GM23248 (cell line): ENCODE measurements at places on chromosomes 6 and 20. TPM values are rescaled to one million over a fixed set of nuclear protein-coding genes. Genes with fewer than 3 reads are reported as not detected.
A peak's percentile ranks its signal among the peaks of the same experiment; 100 is the strongest.

GRCh38 chr6:169803816-169804340 lies 52.5 kb downstream of the ERMARD start:
- no peak for DNase-seq

DNA sequence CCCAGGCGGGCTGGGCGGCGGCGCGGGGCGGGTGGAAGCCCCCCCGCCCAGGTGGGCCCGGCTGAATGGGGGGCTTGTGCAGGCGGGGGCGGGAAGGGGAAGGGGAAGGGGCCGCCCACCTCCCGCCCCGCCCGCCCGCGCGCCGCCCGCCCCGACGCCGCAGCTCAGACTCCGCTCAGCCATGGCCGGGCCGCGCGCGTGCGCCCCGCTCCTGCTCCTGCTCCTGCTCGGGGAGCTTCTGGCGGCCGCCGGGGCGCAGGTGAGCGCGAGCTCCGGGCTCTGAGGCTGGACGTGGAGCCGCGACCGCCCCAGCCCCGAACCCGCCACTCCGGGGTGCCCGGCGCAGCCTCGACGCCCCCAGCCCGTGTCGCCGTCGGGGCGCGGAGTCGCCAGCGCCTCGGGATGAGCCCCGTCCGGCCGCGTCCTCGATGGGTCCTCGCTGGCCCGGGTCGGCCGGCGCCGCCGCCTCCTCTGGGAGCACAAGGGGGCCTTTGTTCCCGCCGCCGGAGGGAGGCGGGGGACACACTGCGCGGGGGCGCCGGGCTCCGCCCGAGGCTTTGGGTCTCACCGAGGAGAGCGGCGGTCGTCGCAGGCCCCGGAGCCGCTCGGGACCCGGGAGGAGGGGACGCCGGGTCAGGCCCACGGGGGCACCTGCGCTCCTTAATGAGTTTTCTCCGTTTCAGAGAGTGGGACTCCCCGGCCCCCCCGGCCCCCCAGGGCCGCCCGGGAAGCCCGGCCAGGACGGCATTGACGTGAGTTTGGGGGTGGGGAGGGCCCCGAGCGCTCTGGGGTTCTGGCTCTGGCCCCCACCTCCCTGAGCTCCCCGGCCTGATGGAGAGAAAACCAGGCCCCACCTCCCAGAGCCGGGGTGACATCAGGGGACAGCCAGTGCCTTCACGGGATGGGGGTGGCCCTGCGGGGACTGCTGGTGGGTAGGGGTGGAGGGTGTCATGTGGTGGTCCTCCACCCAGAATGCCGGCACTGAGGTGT lies at the start of gene COL9A3:
TSS of gene COL9A3 (plus strand) at position 167 of the 990 bp plus-strand sequence. CDS start at position 182, 15 bp downstream.
- peak; percentile 36 for DNase-seq

DNA sequence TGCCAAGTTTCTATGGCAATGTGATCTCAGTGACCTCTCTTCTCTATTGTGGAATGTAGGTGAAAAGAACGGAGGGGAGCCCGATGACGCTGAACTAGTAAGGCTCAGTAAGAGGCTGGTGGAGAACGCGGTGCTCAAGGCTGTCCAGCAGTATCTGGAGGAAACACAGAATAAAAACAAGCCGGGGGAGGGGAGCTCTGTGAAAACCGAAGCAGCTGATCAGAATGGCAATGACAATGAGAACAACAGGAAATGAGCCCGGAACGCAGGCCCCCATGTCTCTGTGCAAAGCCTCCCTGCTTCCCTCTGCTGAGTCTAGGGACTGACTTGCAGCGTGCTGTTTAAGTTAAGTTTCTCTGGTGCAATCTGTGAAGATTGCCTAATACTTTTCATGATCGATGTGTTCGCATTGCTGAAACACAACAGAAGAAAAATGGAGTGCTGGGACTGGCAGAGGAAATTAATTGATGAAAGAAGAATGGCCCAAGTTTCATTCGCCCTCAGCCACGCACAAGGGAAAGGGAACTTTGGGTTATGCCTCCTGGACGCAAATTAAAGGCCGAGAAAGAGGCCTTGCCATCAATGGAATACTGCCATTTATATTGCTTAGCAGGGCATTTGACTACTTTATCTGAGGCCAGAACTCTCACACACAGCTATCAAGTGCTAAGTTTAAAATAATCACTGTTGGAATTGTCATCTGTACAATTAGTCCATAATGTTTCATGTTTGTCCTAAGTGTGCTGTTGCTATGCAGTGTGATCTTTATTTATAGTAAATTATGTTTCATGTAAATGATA lies 146.4 kb downstream of the AKAP7 start:
- DNase-seq: peak; percentile 9

- no peak for DNase-seq
Observed at GRCh38 chr6:127290391-127291265, 24.0 kb downstream of the RNF146 start.

DNA sequence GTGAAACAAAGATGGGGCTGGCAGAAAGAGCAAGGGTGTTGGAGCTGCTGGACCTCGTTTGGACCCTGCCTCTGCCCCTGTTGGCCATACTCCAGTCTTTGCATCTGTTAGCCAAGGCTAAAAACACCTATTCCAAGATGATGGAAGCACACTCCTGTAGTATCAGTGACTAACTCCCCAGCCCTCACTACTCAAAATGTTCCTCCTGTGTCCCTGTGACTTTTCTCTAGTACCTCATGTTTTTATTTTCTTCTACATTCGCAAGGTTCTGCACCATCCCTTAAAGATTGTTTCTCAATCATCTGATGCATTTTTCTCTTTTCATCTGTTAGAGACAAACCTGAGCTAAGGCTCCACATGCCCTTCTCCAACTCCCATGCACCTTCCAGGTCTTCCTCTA lies 8.9 kb downstream of the PERP start:
- DNase-seq: no peak

- DNase-seq: no peak
Observed at GRCh38 chr20:38084425-38084951, 50.9 kb downstream of the RPRD1B start.

- peak; percentile 15 for DNase-seq
Observed at GRCh38 chr20:24378661-24379483, 90.6 kb upstream of the SYNDIG1 start.

GRCh38 chr20:3400260-3401155 lies 7.0 kb downstream of the DNAAF9 start:
- DNase-seq: no peak

Gene TXLNB
- polyA plus RNA-seq: 0.23 TPM in 1 of 2 replicates, not detected in the other

- DNase-seq: no peak
Observed at GRCh38 chr6:16592223-16592911, 168.9 kb downstream of the ATXN1 start.

GRCh38 chr6:63355632-63356031 lies 35.8 kb upstream of the LGSN start:
- DNase-seq: no peak

Gene DEFB132
- not detected in 2 replicates for polyA plus RNA-seq

- peak; percentile 91 for DNase-seq
Observed at GRCh38 chr20:20549704-20550103, 162.7 kb downstream of the RALGAPA2 start.

- DNase-seq: no peak
Observed at GRCh38 chr6:100258752-100259151, 206.0 kb downstream of the SIM1 start.

DNA sequence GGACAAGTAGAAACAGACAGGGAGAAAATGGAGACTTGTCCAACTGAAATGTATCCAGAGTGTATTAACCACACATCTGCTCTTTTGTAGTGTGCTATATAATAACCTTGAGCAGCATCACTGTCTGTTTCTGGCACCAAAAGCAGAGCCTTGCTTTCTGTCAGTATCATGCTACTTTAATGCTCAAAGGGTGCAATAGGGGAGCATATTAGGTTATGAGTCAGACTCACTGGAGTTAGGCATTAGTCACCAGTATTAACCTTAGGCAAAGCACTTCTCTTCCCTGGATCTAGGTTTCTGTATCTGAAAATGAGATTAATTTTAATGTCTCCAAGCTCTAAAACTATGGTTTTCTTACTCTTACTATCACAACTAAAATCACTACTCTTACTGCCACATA lies 280.1 kb downstream of the TFAP2B start:
- no peak for DNase-seq

Gene TAB2
- 10.8 and 11.6 TPM in 2 replicates for polyA plus RNA-seq

DNA sequence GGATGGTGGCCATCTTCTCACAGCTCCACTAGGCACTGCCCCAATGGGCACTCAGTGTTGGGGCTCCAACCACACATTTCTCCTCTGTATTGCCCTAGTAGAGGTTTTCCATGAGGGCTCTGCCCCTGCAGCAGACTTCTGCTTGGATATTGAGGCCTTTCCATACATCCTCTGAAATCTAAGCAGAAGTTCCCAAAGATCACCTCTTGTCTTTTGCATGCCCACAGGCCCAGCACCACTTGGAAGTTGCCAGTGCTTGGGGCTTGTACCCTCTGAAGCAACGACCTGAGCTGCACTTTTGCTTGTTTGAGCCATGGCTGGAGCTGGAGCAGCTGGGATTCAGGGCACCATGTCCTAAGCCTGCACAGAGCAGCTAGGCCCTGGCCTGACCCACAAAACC lies 189.1 kb upstream of the EYS start:
- DNase-seq: no peak

GRCh38 chr20:48619126-48620101 lies 208.4 kb downstream of the PREX1 start:
- DNase-seq: no peak

- DNase-seq: no peak
Observed at GRCh38 chr20:59577037-59577808, 27.1 kb upstream of the PHACTR3 start.

- DNase-seq: no peak
Observed at GRCh38 chr20:17357238-17357637, 130.4 kb downstream of the PCSK2 start.

Gene MMP24
- 0.61 and 0.70 TPM in 2 replicates for polyA plus RNA-seq

DNA sequence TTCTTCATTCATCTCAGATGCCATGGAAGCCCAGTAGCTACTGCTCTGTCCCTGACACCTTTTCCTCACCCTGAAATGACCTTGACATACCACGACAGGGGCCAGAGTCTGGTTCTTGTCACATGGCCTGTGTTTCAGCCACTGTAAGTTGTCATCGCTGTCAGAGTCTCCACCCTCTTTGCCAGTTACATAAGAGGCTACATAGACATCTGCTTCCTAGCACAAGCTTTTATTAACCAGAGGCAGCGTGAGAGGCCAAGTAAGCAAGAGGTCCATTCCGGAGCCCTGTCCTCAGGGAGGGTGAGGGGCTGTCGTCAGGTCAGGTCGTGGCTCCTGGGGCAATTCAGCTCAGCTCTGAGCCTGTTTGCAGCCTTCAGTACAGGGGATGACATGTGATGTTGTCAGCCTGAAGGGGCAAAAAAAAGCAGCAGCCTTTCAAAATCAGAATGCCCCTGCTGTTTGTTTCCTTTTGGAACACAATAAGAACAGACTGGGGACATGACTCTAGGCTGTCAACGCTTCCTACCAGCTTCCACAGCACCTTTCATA lies 146.3 kb downstream of the MTFR2 start:
- DNase-seq: peak; percentile 34

DNA sequence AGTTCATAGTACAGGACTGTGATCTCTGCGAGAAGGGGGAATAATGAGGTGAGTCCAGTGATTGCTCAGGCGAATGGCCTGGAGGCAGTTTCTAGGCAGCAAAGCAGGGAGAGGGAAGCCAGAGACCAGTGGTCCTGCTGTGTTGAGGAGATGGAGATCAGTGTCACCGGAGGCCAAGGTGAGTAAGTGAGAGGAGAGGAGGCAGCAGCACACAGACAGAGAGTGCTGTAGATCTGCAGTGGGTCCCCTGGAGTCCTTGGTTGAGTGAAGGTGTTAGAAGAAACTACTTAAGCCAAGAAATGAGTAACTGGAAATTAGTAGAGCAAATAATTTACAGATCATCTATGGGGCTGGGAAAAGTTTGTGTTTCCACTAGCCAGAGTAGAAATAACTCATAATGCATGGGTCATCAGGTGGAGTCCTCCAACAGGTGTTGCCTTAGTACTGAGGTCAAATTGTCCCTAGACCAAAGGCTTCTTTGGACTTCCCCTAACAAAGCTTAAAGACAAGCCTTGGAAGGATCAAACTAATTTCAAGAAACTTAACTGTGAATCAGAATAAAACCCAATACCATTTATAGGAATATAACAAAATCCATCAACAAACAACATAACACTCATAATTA lies 13.6 kb downstream of the HEBP2 start:
- no peak for DNase-seq

DNA sequence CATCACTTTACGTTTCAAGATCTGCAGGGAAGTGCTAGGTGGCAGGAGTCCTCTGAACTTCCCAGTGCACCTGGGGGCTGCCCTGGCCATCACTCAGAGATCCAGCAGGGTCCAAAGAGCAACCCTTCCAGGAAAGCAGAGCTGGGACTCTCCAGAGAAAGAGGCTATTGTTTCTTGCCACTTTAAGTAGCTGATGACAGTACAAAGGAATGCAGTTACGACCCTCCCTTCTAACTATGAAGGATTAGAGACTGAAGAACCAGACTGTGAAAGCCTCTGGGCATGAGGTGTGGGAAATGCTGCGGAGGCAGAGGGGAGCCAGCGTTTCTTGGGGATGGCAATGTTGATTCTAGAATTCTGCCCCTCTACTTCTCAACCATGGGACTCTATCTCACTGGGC lies 189.1 kb upstream of the SUPT3H start:
- DNase-seq: peak; percentile 14

Gene SLC22A16
- not detected in 2 replicates for polyA plus RNA-seq

DNA sequence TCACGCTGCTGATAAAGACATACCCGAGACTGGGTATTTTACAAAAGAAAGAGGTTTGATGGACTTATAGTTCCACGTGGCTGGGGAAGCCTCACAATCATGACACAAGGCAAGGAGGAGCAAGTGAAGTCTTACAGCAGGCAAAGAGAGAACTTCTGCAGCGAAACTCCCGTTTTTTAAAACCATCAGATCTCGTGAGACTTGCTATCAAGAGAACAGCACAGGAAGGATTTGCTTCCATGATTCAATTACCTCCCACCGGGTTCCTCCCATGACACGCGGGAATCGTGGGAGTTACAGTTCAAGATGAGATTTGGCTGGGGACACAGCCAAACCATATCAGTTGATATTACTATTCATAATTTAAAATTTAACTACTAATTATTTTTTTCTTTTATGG lies 157.3 kb upstream of the ATXN1 start:
- DNase-seq: no peak

DNA sequence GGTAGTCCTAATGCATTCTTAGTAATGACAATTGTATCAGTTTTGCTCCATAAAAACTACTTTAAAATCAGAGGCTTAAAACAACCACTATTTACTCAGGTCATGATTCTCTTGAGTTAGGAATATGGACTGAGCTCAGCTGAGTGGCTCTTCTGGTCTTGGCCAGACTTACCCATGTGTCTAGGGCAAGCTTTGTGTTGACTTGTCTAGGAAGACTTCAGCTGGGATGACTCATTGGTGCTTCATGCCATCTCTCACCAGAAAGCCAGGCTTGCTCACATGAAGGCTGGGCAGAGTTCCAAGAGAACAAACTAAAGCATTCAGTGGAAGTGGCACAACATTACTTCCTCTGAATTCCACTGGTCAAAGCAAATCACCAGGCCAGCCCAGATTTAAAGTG lies 155.3 kb downstream of the DHX35 start:
- peak; percentile 63 for DNase-seq

Gene LY6G6D
- not detected in 2 replicates for polyA plus RNA-seq
